ENCODE measurements at places on chromosomes 3 and 15.

DNA sequence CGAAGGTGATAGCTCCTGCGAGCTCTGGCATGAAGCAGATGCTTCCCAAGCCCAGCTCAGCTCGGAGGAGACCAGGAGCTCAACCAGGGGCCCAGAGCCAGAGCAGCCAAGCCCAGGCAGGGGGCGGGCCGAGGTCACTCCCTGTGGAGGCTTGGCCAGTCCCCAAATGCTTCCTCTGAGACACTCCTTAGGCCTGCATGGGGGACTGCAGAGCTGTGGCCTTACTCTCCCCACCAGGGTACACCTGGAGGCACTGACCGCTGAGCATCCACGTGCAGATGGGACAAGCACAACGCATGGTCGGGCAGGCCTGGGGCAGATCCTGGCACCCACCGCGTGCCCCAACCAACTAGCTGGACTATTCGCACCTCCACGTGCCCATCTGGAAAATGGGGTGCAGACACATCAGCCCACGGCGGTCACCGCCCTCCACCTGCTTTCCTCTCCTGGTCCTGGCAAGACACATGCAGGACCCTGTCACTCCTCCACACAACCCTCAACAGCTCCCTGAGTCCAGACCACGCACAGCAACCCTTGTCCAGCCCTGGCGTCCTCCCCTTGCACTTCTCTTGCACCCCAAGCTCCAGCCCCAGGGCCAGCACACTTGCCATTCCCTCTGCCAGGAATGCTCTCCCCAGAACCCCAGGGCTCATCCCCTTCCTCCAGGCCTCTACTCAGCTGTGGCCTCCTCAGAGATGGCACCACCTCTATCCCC lies 164.7 kb upstream of the IQSEC1 start:
- DNase-seq: no peak

DNA sequence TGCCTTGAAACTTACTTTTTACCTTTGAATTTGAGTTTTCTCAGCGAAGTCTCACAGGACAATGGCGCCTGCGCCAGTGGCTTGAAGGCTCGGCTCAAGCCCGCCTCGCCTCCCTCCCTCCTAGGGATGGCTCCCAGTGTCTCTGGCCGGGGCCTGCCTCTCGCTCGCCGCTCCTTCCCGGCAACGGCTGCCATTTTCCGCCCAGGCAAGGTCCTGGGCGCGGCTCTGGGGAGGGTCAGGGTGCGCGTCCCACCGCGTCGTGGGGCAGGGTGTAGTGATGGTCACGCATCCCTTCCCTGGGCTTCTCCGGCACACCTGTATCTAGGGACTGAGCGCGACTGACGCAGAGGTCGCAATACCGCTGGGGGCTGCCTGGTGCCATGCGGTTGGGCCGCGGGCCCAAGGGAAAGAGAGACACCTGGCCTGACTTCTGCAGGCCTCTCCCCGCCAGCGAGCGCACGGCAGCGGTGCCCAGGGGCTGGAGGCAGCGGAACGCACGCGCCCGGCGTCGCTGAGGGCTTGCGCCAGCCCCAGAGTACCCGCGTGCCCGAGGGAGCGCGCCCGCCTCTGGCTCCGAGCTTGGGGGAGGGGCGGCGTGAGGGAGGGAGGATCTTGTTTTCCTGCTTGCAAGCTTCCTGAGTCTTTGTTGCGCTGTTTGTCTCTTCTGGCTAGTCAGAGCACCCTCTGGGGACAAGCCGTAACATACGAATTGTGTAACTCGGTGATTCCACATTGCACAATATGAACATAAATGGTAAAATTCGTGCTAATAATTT lies 20.7 kb upstream of the FEM1B start:
- peak; percentile 89 for DNase-seq

DNA sequence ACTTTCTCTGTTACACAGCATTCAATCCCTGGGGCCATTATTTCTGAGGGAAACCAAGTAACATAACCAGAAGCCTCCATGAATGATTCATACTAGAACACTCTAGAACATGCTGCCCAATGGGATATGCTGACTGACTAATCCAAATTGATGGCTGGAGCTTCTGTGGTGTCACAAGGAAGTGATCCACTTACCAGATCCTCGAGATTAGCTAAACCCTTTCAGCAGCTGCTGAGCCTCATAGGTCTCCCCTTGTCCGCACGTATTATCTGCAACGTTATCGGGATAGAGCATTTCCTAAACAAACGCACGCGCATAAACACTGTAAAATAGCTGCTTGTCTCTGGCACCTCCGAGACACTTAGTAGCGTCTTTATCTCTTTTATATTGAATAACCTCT lies 61.2 kb upstream of the PROK2 start:
- no peak for DNase-seq

DNA sequence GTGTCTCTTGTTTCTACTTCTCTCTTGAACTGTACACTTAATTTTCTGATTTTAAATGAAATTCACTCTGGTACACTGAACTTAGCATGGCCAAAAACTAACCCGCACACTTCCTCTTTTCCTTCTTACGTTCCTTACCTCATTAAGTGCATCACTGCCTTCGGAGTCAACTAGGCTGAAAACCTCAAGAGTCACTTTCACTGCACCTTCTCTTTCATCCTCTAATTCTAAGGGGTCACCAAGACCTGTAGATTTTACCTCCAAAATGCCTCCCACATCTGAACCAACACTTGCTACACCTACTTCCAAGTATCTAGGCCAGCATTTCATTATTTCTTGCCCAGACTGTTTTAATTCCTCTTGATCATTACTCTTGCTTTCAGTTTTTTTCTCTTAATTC lies 6.6 kb downstream of the CBLB start:
- DNase-seq: no peak
